ENCODE measurements at places on chromosomes 13 and 19.

GRCh38 chr13:99357941-99358340 is 50.7 kb upstream of the GPR183 start:
- no peak for DNase-seq

DNA sequence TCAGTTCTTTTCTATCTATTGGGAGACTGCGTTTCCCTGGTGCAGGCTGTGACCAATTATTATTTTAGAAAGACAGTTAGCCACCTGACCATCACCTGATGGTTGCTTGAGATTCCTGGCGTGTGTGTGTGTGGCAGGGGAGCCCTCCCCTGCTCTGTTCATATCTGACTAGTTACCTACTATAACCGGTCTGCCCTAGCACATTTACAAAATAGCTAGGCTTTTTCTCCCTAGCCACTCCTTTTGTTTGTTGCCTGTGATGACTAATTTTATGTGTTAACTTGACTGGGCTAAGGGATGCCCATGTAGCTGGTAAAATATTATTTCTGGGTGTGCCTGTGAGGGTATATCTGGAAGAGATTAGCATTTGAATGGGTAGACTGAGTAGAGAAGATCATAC is 76.9 kb downstream of the OLFM4 start:
- no peak for DNase-seq

- DNase-seq = no peak
Observed at GRCh38 chr13:60756306-60756705, 359.3 kb downstream of the TDRD3 start.

DNA sequence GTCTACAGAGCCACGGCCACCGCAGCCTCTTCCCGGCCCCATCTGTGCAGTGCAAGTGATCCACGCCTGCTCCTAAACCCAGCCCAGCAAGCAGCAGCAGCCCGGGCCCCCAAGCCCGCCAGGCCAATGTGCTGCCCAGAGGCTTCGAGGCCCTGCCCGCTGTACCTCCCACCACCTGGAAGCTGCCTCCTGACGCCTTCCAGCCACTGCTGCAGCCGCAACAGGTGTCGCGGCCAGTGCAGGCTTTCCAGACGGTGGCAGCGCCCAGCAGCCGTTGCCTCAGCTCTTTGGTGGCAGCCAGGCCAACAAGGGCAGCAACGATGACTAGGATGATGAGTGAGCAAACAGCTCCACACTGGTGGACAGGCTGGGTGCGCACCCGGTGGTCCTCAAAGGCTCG is 50.2 kb upstream of the TPM4 start:
- no peak for DNase-seq

DNA sequence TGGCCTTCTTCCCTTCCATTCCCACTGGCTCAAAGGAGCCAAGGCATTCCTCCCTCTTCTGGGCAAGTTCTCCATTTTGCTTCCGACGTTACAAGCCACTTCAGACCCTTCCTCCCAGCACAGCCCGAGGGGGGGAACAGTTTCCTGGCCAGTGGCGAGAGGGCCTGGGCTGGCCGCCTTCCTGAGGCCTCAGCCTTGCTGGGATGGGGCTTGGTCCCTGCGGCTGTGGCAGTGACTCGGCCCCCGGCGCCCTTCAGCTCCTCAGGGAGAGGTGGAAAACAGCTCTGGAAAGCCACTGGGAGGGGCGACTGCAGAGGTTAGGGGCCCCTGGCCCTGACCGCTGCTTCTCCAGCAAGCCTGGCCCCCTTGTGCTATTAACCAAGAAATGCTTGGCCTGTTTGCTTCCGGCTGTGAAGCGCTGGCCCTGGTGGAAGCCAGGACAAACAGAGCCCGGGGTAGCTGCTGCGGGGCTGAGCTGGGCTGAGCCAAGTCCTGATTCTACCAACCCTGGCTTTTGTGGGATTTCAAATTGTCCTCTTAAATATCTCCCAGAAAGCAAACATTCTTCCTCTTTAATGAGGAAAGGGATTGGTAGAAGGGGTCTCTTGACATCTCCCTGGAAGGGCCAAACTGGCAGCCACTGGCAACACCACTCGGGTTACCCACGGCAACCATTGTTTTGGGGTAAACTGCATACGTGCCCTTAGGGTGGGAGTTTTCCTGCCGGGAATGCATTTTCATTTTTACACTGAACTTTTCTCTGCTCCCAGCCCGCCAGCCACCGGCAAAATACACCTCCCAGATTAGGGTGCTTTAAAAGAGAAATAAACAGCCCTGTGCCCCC is 38.7 kb downstream of the C13orf46 start:
- no peak for DNase-seq

DNA sequence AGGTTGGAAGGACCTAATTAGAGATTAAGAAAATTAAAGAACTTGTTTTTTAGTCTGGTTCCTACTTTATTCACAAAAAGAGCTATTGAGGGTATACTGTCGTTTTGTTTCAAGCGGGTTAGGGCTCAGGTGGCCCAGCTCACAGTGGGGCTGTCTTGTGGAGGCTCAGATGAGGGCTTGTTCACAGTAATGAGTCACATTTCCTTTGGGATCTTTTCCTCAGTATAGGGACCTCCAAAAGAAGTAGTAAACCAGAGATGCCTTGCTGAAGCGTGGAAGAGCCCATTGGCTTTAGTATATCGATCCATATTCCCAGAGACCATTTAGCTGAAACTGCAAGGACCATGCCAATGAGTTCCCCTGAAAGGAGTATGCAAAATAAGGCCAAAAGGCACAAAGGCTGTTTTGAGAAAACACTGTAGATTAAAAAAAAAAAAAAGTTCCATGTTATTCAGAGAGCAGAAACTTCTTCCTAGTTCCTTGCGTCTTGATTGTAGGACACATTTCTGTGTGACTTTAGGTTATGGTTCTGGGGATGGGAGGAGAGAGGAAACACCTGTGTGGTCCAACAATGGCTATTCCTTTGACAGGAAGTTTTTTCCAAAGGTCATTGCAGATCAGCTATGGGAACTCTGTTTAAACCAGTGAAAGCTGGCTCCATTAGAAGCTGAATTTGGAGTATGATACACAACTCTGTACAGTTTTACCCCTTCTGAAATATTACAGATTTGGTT is 32.8 kb upstream of the GPI start:
- no peak for DNase-seq

- DNase-seq = no peak
Observed at GRCh38 chr13:30933354-30933670, 856 bp downstream of the TEX26 start.

- DNase-seq = no peak
Observed at GRCh38 chr13:74990992-74991391, 491.0 kb downstream of the TBC1D4 start.

- no peak for DNase-seq
Observed at GRCh38 chr19:32012886-32013631, 332.4 kb upstream of the ZNF507 start.

DNA sequence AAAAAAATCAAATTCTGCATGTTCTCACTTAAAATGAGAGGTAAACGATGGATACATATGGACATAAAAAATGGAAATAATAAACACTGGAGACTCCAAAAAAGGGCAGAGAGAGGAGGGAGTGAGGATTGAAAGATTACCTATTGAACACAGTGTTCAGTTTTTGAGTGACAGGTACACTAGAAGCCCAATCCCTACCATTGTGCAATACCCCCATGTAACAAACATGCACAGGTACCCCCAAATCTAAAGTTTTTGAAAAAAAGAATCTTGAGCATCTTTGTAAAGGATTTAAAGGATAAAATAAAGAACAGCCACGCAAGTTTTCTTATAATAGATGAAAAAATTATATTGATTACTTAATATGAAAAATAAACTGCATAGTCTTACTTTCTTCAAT is 16.7 kb upstream of the CLC start:
- DNase-seq = no peak

DNA sequence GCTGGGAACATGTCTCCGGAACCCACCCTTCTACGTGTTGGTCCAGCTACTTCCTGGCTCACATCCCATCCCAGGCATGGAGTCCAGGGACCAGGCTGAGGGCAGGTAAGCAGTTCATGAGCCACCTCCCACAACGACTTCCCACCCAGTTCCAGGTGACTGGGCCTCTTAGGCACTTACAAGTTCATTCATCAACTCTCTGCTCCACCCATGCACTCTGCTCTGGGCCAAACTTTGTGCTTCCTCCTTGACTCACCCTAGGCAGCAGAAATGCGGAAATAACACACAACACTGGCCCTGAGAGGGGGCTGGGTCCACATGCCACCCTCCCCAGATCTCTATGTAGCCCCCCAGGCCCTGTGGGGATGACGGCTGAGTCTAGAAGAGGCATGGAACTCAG is 20.5 kb downstream of the IQCN start:
- no peak for DNase-seq

- DNase-seq = no peak
Observed at GRCh38 chr13:56351041-56351440, 789.7 kb upstream of the PRR20A start.

- no peak for DNase-seq
Observed at GRCh38 chr13:107234319-107235073, 666.6 kb upstream of the ARGLU1 start.

DNA sequence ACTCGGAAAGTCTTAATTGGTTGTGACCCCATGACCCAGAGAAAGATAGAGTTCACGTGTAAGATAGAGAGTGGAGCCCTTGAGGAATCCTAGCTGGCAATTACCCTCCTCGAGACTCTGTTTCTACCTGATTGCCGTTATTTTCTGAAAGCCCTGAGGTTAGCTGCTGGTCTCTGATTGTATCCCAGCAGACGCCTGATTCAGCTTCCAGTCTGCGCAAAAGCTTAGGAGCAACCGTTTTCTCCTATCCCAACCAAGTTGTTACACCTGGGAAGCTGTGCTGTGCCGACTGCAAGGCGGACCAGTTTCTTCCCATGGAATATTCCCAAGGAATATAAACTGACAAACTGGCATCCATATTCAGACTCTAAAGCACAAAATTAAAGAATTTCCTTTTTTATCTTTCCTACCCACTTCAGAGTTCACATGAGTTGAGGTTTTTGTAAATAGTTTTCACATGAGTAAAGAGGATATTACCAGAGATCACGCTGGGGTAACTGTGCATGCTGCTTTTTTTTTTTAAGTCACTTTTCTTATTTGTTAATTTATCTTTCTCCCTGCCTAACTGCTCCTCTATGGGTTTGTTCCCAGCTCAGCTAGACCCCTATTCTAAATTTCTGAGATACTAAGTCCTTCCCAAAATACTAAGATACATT is 1.5 kb upstream of the TRPC4 start:
- no peak for DNase-seq

GRCh38 chr13:41289463-41289881 is 21.6 kb upstream of the NAA16 start:
- DNase-seq = no peak

DNA sequence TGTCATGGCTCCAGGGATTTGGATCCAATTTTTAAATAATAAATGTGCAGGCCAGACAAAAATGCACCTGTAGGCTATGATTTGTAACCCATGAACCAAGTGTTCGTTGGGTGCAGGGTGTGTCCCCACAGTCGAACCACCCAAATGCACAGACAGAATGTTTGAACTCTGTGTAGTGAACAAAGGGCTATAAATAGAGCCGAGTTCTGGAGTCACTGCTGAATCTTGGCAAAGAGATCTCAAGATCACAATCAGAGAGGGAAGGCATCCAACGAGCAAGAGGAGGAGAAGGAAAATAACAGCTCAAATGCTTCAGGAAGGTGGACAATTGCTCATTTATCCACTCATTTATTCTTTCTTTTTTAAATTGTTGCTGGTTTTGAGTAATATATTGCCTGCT is 547.9 kb downstream of the FGF9 start:
- no peak for DNase-seq

- DNase-seq = no peak
Observed at GRCh38 chr13:109166804-109167203, 537.4 kb downstream of the MYO16 start.

DNA sequence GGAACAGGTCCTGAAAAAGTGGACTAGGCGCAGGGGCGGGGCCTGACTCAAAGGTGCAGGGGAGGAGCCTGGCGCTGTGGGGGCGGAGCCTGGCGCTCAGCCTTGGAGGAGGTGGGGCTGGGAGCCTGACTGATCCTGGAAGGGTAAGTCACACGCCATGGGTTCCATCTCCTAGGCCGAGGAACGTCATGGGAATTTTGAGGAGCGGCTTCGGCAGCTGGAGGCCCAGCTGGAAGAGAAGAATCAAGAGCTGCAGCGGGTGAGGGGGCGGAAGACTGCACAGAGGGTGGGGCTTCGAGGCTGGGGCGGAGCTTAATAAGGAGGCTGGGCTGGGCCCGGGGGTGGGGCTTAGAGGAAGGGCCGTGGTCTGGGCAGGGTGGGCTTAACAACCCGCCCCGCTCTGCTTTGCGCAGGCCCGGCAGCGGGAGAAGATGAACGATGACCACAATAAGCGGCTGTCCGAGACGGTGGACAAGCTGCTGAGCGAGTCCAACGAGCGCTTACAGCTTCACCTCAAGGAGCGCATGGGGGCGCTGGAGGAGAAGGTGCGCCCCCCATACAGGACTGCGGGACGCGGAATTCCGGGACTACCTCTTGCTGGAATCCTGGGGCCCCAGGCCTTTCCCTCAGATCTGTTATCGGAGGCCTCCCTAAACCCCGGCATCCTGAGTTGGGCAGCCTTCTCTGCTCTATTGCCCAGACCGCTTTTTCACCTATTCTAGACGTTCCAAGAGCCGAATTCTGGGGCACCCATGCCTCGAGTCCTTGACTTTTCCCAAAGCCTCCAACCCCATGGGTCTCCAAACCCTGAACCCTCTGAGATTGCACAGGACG is 14.5 kb downstream of the PPFIA3 start:
- DNase-seq = no peak

- no peak for DNase-seq
Observed at GRCh38 chr19:15464394-15465385, at the start of gene RASAL3. RASAL3 (minus strand) TSS chr19:15464544; CDS start chr19:15464358, 186 bp downstream.

- no peak for DNase-seq
Observed at GRCh38 chr13:76723551-76724232, 162.5 kb downstream of the KCTD12 start.

DNA sequence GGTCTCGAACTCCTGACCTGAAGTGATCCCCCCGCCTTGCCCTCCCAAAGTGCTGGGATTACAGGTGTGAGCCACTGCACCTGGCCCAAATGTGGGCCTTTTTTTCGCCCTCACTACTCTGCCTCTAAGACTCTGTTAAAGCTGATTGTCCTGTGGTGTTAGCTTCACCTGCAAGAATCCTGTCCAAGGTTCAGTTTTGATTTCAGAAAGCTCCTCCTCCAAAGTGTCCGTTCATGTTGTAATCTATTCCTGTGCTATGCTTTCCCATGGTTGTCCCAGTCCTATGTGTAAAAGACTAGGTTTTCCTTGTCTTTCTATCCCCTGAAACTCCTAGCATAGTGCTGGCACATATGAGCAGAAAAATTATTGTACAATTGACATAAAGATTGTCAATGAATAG is 440.9 kb downstream of the KLF5 start:
- no peak for DNase-seq

GRCh38 chr19:10691178-10691881 is 9.9 kb upstream of the QTRT1 start:
- no peak for DNase-seq

- no peak for DNase-seq
Observed at GRCh38 chr13:74111399-74111798, 22.8 kb downstream of the KLF12 start.

DNA sequence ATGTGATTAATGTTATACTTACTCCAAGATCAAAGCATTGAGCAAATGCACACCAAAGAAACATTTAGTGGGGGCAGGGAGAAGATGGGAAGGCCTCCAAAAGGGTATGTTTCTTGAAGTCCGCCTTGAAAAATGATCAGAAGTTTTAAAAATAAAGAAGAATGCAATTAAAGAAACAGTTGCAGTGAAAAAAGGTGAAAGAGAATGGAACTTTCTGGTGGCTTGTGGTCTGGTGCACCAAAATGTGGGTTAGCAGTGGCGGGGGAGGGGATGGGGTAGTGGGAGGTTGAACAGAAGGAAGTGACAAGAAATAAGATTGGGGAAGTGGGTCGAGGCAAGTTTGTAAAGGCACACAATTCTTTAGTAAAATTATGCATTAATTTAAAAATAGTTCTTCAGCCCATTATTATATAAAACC is 2.5 kb downstream of the LCP1 start:
- no peak for DNase-seq

- no peak for DNase-seq
Observed at GRCh38 chr19:46265217-46265828, 31.5 kb upstream of the HIF3A start.
